Esophagus mucosa (tissue), 1 donor: ENCODE measurements at places on chromosomes 3 and 15.

DNA sequence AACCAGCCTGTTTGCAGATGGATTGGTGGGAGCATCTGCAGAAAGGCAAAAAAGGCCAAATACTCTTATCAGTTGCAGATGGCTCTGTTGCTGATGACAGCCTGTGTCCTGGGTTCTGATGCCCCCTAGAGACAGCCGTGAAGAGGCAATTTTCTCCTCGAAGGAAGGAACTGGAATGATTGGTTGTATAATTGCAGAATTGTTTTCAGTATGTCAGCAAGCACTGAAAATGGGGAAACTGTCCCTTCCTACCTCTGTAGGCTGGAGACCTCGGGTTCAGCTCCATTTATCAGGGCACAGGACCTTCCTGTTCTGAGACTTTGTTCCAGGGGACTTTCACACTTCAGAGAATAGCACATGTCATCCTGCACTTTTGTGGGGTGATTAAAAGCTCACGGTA lies 103.0 kb downstream of the PGPEP1L start:
- no peak for ATAC-seq

- ATAC-seq: no peak
Observed at GRCh38 chr15:31405200-31405920, 78.7 kb downstream of the KLF13 start.

- no peak for ATAC-seq
Observed at GRCh38 chr3:181692311-181693145, 19.2 kb upstream of the SOX2 start.

DNA sequence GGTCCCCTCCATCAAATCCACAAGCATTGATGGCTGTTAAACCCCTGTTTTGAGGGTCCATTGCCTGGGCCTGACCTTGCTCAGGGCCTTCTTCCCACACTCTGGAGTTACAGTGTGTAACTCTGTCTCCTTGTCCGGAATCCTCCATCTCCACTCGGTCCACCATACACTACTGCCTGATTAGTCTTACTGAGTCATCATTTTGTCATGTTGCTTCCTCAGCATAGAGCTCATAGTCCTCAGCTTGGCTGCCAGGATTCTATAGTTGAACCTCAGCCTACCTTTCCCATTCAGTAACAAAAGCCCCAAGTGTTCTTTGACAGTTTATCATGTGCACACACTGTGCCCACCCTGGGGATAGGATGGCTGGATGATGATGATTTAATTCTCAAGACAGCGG lies 113.0 kb downstream of the PDE8A start:
- ATAC-seq: no peak

GRCh38 chr3:6079011-6079410 lies 781.9 kb upstream of the GRM7 start:
- no peak for ATAC-seq
